NCI-H1417 treated with DMSO at 0.1 percent for 48 hours (cell line): ENCODE measurements at places on chromosomes 13 and 19.

- no peak for DNase-seq
Measured at GRCh38 chr19:50705422-50706019, 14.1 kb downstream of the SHANK1 start.

- no peak for DNase-seq
Measured at GRCh38 chr13:110119935-110120905, 186.7 kb downstream of the COL4A1 start.

DNA sequence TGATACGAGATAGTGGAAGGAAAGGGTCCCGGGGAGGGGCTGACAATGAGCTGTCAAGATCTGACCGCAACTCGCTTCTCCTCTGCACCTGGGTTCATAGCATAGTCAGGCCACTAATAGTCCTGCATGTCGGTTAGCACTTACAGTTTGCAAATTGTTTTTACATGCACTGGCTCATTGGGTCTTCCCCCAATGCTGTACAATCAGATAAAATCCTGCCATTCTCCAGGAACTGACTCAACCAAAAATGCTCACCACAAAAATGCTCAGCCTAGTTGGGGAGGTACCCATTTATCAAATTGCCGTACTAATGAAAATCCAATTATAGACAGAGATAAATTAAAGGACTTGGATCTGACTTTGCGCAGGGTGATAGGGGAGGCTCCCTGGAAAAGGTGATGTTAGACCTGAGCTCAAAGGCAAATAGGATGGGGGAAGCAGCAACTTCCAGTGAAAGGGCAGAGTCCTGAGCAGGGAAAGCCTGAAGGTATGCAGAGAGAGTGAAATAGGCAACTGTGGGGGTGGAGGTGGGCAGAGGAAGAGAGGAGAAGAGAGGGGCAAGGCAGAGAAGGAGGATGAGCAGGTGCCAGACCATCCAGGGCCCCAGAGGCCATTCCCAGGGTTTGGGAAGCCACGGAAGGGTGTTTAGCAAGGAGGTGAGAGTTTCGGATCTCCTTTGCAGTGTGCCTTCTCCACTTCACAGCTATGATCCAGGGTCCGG lies 326.1 kb upstream of the TSHZ3 start:
- DNase-seq, result no peak

- no peak for DNase-seq
Measured at GRCh38 chr13:46630431-46631178, 77.6 kb downstream of the LRCH1 start.

- no peak for DNase-seq
Measured at GRCh38 chr19:15897738-15898276, at the start of gene CYP4F2. Gene CYP4F2 (minus strand): TSS chr19:15898074. CDS start chr19:15897611, 463 bp downstream.

GRCh38 chr13:28022848-28023518 lies 34.5 kb upstream of the URAD start:
- no peak for DNase-seq

GRCh38 chr13:95267662-95268342 lies 33.4 kb downstream of the ABCC4 start:
- no peak for DNase-seq

- no peak for DNase-seq
Measured at GRCh38 chr13:28820099-28821051, at the start of gene MTUS2. Gene MTUS2 (plus strand): TSS chr13:28820339.

- DNase-seq, result no peak
Measured at GRCh38 chr19:47232422-47233211, 1.6 kb upstream of the BBC3 start.

- no peak for DNase-seq
Measured at GRCh38 chr13:92830821-92831220, 395.8 kb upstream of the GPC6 start.

DNA sequence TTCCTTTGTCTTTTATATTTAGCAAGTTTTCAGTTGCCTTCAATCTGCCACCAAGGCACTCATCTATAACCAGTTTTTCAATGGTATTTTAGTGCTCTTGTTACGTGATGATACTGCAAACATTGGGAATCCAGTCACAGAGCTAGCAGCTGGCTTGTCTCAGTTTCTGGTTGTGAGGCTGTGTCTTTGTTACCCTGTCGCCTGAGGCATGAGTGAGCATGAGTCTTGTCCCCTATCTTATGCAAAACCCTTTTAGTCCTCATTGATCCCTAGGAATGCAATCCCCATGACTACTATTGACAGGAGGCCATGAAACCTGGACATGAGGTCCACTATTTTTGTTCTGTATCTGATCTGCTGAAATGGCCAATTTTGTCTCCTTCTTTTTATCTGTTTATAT lies 391.0 kb downstream of the LMO7 start:
- no peak for DNase-seq

DNA sequence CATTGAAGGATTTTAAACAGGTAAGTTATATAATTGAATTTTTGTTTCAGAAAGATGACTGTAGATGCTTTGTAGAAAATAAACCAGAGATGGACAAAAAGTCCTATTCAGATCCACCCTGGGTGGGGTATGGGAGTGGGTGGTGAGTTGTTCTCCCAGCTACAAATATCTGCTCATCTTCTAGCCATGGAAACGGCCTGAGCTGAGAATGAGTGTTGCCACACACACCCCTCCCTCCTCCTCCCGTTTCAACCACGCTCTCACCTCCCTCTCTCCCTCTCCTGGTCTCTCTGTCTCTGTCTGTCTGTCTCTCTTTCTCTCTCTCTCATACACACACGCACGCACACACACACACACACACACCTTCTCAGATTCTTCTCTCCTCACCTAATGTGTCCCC lies 26.4 kb downstream of the SERTM1 start:
- no peak for DNase-seq

- no peak for DNase-seq
Measured at GRCh38 chr19:55149078-55150003, at the start of gene TNNT1. Gene TNNT1 (minus strand): TSS chr19:55149206. CDS start chr19:55147157, 2,049 bp downstream.
